ENCODE measurements at places on chromosomes 2 and 18. TPM values are rescaled to one million over a fixed set of nuclear protein-coding genes. Genes with fewer than 3 reads are reported as not detected.

GRCh38 chr2:182831101-182831500 lies 35.3 kb downstream of the FRZB start:
- no peak for DNase-seq

DNA sequence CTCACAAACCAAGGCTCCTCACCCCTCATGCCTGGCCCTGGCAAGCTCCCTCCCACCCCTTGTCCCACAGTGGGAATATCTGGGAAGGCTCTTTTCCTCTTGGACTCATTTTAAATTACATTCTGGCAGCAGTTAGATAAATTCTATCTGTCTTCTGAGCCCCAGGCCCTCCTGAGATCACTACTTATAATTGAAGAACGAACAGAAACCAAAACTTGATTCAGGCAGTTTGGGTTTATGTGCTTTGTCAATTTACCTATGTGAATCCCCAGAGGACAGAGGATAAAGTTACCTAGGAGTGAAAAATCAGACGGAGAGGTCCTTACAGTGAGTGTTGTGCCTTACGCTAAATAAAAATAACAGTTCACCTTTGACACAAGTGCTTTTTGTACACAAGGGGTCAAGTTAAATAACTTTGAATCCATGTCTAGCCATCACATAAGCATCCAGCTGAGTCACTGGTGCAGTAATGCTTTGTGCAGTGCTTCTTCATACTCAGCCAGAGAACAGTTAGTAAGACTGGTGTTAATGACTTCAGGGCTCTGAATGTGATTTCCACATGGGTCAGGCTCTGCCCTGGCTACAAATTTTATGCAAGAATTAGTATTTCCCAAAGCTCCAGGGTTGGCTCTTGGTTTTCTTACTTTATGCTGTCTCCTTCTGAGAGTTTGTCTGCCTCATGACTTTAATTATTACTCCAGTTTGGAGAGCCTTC lies 329.3 kb downstream of the INSIG2 start:
- DNase-seq: no peak

GRCh38 chr18:34219651-34220050 lies 5.1 kb downstream of the NOL4 start:
- no peak for DNase-seq

- DNase-seq: no peak
These were observed 19.4 kb downstream of the COA5 start for GRCh38 chr2:98588880-98589431.

DNA sequence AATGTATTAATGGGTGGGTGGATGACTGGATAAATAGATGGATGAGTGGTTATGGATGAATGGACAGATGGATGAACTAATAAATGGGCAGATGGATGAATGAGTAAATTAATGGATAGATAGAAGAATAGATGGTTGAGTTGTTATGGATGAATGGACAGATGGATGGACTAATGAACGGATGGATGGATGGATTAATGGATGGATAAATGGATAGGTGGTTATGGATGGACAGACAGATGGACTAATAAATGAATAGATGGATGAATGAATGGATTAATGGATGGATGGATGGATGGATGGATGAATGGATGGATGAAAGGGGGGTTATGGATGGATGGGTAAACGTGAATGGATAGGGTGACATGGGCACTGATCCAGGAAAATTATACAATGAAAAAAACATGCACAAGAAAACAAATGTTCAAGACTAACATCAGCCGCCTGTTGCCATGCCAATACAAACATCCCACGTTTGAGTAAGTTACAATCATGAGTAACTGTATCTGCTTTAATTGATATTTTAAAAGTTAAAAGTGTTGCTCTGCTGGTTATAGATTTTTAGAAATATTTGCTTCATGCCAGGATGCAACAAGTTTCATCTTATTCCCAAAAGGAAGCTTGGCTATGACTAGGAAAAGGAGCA lies 20.8 kb downstream of the PXDN start:
- no peak for DNase-seq

DNA sequence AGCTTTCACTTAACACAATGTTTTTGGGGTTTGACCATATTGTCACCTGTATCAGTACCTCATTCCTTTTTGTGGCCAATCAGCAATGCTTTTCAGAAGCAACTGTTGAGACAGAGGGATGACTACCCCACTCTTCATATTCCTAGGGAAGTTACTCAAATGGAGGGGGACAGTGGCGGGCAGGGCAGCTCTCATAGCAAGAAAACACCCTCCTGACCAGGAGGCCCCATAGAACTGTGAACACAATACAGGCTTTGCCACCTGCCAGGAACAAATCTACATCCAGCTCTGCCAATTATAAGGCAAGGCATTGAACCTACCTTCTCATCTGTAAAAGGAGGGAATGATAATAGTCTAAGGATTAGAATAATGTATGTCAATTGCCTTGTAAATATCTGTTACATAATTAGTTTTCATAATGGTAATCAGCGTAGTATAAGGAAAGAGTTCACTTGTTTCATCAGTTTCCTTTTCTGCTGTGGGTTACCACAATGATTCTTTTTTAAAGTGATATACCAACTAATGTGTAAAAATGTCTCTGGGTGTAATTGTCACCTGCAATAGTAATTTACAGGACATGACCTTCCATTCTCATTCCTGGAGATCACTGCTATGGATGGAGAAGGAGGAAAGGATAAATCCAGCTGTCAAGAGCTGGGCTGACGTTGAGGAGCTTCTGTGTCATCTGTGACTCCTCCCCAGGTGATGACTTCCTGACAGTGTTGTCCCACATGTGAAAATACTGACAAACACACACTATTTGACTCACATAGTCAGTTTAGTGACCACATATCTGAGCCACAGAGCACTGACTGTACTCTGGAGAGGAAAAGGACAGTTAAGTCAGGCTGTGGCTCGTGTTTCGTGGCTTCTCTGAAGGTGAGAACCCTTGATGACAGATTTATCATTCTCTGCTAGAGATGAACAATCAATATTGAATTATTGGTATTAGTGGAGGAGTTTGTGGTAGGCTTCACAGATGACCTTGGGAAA lies 13.5 kb downstream of the ALPK2 start:
- no peak for DNase-seq

DNA sequence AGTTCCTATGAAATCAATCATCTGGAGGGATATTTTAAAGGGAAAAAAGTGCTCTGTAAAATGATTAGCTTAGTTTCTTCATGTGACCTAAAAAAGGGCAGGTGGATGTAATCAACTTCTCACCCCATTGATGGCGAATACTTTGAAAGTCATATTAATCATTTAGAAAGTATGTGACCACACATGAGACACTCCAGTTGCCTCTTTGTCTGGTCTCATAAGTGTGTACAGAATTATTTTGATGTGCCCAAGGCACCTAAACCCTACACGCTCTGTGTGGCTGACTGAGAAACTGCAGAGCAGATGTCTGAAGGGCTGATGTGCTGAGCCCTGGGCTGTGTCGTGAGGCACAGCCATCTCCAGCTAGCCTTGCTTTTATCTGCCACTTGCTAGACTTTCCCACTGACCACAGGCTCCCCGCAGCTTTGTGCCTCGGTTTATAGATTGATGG lies 26.9 kb downstream of the SGPP2 start:
- DNase-seq: no peak

- DNase-seq: no peak
These were observed 848.8 kb upstream of the KLHL29 start for GRCh38 chr2:22536133-22536532.

DNA sequence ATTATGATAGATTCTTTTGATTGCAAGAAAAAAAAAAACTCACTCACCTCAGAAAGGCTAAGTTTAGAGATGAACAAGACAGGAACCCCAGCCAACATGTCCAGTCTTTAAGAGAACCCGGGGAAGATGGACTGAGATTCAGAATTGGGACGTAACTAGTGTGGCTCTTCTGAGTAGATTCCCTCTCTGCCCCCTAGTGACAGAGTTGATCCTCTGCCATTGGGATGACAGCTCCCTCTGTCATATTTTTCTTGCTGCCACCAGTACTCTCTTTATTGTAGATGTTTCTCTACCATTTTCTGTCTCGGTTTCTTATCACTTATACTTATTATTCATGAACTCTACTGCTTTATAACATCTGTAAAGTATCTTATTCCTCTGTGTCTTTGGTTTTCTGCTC lies 77.7 kb downstream of the GULP1 start:
- DNase-seq: no peak

GRCh38 chr18:8177330-8178016 lies 431.8 kb upstream of the RAB12 start:
- no peak for DNase-seq

DNA sequence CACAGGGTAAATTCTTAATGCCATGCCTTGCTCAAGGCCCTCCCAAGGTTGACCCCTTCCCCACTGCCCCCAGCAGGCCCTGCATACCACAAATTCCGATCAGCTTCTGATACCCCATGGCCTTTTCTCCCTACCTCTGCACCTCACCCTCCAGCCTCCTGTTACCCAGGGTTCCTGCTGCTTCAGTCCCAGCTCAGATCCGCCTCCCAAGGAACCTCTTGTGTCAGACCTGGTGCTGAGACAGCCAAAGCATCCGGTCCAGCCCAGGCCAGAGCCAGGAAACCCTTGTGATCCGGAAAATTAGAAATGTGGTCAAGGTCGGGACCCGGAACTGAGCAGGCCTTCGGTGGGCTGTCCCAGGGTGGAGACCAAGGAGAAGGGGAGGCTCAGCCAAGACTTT lies 231.3 kb downstream of the BCL2 start:
- DNase-seq: no peak

DNA sequence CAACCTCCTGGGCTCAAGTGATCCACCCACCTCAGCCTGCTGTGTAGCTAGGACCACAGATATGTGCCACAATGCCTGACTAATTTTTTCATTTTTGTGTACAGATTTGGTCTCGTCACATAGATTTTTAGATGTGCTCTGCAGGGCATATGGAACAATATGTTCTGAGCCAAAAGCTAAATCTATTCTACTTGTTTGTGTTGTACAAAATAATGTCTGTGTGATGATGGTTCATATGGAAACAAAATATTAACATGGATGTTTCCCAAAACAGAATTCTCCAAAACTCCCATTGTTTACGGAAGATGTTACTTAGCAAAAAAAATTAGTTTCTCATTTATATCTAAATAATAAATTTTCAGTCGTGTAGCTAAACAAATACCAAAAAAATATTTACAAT lies 12.6 kb upstream of the KLHL23 start:
- DNase-seq: no peak

DNA sequence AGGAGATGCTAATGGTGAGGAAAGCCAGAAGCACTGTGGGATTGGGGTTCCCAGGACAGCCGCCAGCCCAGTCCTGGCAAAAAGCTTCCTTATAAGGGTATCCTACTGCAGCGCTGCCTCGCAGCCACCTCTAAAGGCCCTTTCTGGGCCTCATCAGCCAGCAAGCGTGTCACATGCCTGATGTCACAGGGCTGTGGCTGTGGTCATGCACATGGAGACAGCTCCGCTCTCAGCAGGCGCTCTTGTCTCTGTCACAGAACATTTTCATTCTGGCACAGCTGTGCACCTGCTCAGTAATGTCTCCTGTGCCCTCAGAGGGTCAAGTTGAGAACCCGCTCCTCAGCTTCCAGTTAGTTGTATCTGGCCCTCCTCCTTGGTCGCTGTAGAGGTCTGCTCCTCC lies 17.7 kb upstream of the MAL start:
- no peak for DNase-seq

GRCh38 chr2:224640679-224641078 lies 55.5 kb upstream of the CUL3 start:
- DNase-seq: no peak

- no peak for DNase-seq
These were observed 1053.5 kb upstream of the CELF4 start for GRCh38 chr18:38619129-38619528.

- no peak for DNase-seq
These were observed 70.5 kb upstream of the FAM117B start for GRCh38 chr2:202564226-202564625.

The MERTK gene
- 4.1 TPM for total RNA-seq

The L3MBTL4 gene
- total RNA-seq: 11.6 TPM

The SMAD7 gene
- 23.9 TPM for total RNA-seq

The ASPRV1 gene
- 959 TPM for total RNA-seq

The STPG4 gene
- total RNA-seq: not detected

The POTEI gene
- total RNA-seq: not detected

Data from lower leg skin (tissue), 4 donors.